Neural progenitor cell (in vitro differentiated cells): ENCODE measurements at places on chromosomes 11 and 22. TPM values are rescaled to one million over a fixed set of nuclear protein-coding genes. Genes with fewer than 3 reads are reported as not detected.

DNA sequence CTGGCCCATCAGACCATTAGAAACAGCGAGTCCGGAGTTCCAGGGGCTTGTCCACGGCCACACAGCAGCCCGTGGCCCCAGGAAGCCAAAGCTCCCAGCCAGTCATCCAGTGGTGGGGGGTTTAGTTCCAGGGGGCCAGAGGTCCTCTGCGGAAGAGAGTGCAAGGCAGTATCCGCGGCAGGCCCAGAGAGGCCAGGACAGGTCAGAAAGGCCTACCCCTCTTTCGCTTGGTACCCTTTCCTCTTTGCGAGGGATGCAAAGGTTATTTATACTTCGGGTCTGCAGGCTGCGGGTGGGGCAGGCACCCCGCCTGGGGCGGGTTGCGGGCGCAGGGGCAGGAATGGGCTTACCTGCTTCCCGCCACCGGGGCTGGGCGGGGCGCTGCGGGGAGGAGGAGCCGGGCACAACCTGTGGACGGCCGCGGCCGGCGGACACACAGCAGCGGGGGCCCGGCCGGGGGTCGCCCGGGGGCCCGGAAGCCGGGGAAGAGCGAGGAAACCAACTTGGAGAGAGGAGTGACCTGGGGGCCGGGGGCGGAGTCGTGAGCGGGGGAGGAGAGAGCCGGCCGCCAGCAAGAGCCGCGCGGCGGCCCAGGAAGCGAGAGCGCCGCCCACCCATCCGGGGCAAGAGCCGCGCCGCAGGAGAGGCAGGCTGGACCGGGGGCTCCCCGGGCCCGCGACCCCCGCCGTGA, at the start of gene SH3BP1:
Gene SH3BP1, plus strand, starts transcription at position 600 of the 691 bp plus-strand sequence. CDS start 119 bp downstream, outside the sequence.
- peak within 1 kb of the TSS; percentile 85 for H3K4me3 ChIP-seq
- DNase-seq, result peak; percentile 80
- H3K27ac ChIP-seq, result no peak within 1 kb of the TSS
- H3K27me3 ChIP-seq, result no peaks in the 10 kb centered on the region
- H3K4me1 ChIP-seq, result peaks cover 12% of the 10 kb centered on the region

GRCh38 chr11:9719566-9720289, 55.9 kb downstream of the SWAP70 start:
- H3K27ac ChIP-seq, result no peak overlapping the region
- no peak for DNase-seq
- no peaks in the 10 kb centered on the region for H3K36me3 ChIP-seq
- H3K27me3 ChIP-seq, result no peaks in the 10 kb centered on the region
- peaks cover 6% of the 10 kb centered on the region for H3K4me1 ChIP-seq

The FAT3 gene
- total RNA-seq, result 20.9 and 22.0 TPM in 2 replicates

The NCR3LG1 gene
- 0.39 and 0.74 TPM in 2 replicates for total RNA-seq

DNA sequence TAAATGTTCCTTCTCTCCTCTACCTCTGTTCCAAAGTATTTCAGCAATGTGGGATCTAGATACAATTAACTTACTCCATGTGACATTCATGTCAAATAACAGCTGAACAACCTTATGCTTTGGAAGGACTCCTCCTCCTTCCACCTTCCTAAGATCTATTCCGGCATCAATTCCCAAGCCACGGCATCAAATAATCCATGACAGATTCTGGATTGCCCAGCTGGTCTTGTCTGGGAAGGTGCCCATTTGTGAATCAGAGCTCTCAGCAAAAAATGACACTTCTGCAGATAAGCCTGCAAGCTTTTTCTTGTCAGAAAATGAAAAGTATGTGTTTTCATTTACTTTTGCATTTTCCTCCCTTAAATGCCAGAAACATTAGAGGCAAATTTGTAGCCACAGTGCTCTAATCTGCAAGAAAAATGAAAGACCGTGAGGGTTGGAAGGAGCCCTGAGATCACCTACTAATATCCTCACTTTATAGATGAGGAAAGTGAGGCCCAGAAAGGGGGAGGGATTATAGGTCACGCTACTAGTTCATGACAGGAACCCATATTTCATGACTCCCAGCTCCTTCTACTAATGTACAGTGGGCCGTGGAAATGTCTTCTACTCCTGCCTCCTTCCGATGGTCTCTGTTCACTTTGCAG, 124.0 kb downstream of the ME3 start:
- no peaks in the 10 kb centered on the region for H3K36me3 ChIP-seq
- H3K27me3 ChIP-seq, result no peaks in the 10 kb centered on the region
- H3K4me3 ChIP-seq, result no peak overlapping the region
- DNase-seq, result no peak
- H3K4me1 ChIP-seq, result no peaks in the 10 kb centered on the region

DNA sequence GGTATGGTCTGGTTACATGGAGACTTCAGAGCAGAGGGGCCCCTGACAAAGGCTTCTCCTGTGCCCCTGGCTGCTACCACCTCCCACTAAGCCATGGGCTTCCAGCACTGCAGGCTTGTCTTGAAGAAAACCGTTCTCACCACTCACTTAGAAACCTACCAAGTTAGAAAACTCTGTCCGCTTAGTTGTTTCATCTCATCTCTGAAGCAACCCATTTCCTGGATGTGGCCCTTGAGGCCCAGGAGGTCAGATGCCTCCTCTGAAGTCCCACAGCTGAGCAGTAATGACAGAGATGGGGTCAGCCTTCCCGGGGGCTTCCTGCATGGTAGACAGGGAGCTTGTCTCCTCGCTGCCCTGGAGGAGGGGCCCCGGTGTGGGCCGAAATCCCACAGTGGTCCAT, 12.9 kb downstream of the CSF2RB start:
- DNase-seq, result no peak
- no peak overlapping the region for H3K27ac ChIP-seq
- no peaks in the 10 kb centered on the region for H3K27me3 ChIP-seq
- H3K4me3 ChIP-seq, result no peak overlapping the region
- peaks cover 15% of the 10 kb centered on the region for H3K4me1 ChIP-seq

- no peaks in the 10 kb centered on the region for H3K36me3 ChIP-seq
- DNase-seq, result no peak
- H3K4me3 ChIP-seq, result no peak overlapping the region
Observed at GRCh38 chr11:124898711-124899110, 1.0 kb upstream of the ROBO4 start.
